ENCODE measurements at places on chromosomes 3 and 15.
A peak's percentile ranks its signal among the peaks of the same experiment; 100 is the strongest.

GRCh38 chr3:11510001-11510340, 133.7 kb downstream of the VGLL4 start:
- no peak for DNase-seq

DNA sequence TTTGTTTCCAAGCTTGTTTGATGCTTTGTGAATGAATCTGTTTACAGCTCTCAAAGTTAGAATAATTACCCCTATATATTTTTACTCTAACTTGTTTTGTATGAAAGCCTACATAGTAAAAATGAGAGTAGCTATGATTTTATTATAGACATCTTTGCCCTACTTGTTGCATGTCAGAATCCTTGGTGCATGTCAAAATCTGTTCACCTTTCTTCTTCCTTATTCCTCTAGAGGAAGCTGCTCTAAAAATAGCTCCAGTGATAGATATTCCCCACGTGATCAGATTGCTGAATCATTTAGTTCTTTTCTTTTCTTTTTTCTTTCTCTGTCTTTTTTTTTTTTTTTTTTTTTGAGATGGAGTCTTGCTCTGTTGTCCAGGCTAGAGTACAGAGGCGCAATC, 39.8 kb downstream of the LRRC49 start:
- no peak for DNase-seq

GRCh38 chr3:98596541-98597500, 3.4 kb upstream of the CPOX start:
- DNase-seq = no peak

- no peak for DNase-seq
Measured at GRCh38 chr3:122880624-122881023, 85.8 kb downstream of the SLC49A4 start.

GRCh38 chr15:92006186-92007028, 152.9 kb downstream of the SLCO3A1 start:
- no peak for DNase-seq

DNA sequence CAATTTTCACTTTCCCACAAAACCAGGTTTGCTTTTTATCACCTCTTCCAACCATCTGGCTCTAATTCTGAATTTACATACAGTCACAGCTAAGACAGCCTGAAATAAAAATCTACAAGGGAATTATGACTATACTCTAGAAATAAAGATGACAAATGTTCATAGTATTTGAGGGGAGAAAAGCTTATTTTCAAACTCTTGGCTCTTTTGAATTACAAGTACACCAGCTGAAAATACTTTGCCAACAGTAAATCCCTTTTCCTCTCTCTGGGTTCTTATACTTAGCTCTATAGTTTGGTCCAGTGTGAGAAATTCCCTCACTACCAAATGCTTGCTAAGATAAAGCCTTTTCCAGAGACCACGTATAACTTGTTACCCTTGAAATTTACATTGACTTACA, 1037.9 kb downstream of the ROBO1 start:
- DNase-seq = no peak

DNA sequence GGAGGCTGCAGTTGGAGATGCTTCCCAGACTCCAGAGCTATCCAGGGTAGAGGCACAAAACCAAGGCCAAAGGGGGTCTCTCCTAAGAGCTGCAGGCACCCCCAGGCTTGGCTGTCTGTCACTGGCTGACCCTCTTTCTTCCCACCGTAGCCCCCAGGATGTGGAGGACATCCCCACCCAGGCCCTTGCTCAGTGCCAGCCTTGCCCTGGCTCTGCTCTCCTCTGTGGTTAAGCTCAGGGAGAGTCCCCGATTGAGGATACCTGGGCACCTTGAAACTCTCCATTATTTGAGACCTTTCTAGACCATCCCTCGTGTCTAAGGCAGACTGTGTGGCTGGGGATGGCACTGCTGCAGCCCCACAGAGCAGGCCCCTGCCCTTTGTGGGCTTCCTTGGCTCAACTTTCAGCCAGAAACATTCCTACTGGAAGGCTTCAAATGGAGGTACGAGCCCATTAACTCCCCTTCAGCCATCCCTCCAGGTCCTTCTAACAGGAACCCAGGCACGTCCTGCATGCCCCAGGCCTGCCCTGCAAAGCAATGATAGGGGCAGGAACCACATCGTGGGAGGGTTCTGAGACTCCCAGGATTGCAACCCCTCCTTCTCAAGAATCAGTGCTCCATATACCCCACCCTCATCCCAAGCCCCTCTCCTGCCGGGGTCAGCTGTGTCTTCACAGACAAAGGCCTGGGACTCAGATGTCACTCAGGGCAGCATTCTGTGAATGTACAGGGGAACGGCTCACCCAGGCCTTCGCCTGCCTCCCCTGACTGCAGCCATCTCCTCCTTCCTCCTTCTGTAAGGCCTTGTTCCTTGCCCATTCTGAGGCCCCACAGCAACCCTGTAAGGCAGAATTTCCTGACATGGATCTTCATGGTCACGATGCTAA, 102.9 kb upstream of the ABHD17C start:
- DNase-seq = no peak

DNA sequence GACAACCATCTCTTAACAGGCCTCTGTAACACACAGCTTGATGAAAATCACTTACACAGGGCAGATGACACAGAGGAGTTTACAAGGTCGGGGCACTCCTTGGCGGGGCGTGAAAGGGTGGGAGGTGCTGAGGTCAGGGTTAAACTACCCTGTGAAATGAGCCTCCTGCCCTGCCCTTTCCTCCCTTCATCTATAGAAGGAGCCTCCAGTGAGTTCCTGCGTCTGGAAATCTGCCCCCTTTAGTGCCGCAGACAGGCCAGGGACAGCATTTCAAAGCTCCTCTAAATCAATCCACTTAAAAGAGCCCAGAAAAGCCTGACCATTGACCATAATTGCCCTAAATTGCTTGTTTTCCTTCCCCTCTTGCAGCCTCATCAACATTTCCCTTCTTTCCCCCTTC, 1.9 kb downstream of the ROBO1 start:
- DNase-seq = no peak

DNA sequence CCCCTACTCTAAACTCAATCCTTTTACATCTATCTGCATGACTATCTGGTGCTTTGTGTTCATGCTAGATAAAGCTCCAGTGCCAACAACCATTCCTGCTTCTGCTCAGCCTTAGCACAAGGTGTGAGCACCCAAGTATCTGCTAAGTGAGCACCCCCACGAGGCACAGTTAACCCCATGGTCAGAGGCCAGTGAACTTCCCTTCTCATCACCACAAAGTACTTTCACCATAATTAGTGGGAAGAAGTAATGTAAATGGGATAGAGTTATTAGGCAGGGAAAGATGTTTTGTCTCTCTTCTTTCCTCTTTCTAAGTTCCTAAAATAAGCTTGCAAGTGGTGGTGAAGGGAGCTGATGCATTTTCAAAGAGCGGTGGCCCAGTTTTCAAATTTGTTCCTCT, 96.4 kb downstream of the ANO10 start:
- no peak for DNase-seq

- DNase-seq = no peak
Measured at GRCh38 chr15:85036716-85037115, 55.1 kb downstream of the PDE8A start.

- DNase-seq = no peak
Measured at GRCh38 chr3:149273096-149273751, 51.6 kb upstream of the CP start.

DNA sequence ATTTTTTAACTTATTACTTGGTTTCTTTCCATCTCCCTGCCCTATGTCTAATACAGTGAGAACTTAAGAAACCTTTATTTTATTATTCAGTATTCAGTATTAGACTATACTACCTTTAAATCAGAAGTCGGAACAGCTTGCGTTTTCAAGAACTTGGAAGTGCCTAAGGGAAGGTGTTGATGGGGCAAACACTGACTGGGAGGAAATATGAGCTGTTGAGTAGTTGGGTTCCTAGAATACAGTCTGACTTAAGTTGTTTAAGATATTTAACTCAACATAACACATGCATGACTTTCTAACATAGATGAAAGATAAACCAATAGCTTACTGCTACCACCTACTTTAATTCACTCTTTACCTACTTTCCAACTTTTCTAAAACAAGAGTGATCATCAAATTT, 1048.1 kb downstream of the ROBO2 start:
- DNase-seq = no peak

DNA sequence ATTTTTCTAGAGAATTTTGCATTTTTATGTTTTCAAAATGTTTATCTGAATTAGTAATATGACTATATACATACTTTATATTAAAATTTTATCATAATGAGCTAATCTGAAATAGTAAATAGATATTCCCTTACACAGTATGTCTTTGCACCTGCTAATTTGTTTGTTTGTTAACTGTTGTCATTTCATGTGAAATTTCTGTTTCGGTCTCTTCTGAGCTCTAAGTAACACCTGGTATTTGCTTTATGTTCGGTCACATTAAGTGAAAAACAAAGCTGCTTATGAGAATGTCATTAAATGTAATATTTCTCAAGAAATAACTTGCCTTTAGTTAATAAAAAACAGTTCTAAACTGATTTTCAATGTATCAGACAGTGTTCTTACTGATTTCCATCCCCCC, 61.1 kb downstream of the FNDC3B start:
- DNase-seq = no peak

DNA sequence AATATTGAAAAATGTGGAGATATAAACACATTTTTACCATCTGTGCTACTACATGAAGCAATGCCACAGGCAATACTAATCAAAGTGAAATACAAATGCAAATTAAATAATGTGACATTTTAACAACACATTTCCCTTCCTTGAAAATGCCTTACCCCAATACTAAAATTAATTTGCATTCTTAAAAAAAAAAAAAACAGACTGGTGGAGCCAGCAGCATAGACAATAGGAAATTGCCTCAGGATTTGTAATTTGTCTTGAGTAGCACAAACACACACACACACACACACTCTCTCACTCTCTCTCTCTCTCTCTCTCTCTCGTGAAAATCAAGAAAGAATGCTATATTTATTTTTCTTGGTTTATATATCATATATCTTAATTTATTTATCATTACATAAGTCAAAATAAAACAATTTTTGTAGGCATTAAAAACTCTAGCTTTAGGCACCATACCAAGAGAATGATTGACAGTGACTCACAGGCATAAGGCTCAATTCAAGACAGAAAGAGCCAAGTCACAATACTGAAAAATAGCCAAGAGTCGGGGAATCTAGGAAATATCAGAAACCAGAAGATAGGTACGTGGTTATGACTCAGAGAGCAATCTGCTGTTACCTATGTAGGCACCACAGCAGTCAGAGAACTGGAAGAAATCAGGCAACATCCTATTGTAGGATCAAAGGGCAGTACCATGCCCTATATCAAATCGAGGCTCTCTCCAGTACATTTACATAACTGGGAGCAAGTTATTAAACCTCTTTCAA, 23.0 kb downstream of the SUCNR1 start:
- no peak for DNase-seq

- no peak for DNase-seq
Measured at GRCh38 chr15:42591238-42591934, 16.0 kb downstream of the STARD9 start.

GRCh38 chr3:143002083-143002712, 828 bp downstream of the U2SURP start:
- DNase-seq = peak; percentile 18

DNA sequence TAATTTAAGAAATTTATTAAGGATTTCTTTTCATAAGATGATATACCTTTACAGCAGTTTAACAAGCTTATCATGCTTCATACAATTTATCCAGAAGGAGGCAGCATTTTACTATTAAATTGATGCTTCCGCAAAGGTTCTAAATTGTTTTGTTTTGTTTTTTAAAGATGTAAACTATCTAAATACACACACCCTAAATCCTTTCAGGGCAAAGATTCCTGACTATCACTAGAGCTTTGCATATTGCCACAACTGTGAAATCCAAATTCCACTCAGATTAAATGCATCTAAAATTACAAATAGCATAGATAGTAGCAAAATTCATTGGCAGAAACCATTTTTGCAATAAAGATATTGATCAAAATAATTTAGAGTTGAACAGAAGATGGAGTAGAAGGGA, 44.5 kb upstream of the CCNL1 start:
- DNase-seq = no peak

- DNase-seq = no peak
Measured at GRCh38 chr15:63372018-63372705, 9.5 kb downstream of the CA12 start.

GRCh38 chr3:113559009-113559408, 26.7 kb downstream of the SIDT1 start:
- DNase-seq = no peak

DNA sequence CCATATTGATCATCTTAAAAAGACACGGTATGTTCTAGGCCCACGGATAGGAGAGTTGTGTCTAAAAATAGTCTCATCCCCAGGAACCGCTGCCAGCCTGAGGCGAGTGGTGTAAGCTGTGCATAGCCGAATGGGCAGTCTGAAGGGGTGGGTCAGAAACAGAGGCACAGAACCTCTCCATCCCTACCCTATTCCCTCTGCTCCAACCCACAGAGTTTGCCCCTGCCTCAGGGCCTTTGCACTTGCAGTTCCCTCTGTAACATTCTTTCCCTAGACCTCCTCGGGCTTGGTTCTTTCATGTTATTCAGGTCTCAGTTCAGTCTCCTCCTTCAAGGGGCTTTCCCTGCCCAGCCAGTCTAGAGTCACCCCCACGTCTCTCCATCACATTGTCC, 4.8 kb downstream of the SCN5A start:
- DNase-seq = no peak

GRCh38 chr15:70505411-70505919, 257.9 kb downstream of the UACA start:
- no peak for DNase-seq

DNA sequence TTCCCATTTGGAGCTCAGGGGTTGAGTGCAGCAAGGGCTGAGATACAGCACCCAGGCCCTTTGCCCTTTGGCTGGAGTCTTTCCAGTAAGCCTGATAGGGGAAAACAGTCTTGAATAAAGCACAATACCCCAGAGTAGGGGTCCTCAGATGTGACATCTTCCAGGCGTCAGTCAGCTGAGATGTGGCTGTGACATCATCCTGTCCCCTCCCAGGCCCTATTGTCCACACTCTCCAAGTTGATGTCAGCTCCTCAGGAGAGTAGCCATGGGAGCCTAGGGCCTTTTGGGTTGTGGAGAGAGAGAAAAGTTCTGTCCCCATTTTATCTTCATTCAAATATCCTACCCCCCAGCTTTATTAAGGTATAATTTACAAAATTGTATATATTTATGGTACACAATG, 92.5 kb downstream of the CACNA2D3 start:
- no peak for DNase-seq

DNA sequence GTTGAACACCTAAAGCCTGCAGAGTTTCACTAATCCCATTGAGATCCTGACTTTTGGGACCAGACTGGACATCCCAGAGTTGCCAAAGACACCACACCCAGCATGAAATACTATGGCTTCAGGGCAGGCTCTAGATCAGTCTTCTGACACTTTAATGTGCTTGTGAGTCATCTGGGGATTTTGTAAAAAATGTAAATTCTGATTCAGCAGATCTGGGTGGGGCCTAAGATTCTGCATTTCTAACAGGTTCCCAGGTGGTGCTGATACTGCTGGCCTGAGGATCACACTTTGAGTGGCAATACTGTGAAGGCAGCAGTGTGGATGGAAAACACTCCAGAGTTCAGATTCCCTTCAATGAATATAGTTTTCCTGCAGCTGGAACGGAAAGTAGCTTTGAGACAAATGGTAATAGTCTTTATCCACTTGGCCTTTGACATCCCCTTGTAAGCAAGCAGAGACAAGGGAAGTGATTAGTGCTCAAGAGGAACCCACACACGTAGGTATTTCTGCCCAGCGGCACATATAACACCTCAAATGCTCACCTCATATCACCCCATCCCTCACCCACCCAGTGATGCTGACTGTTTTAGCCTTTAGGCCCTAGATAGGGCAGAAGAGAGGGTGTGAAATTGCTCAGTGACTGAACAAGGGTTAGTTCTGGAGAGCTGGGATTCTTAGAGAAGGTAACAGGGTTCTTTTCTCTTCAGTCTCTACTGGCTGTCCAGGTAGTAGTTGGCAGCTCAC, 51.5 kb upstream of the GSK3B start:
- DNase-seq = no peak
